ENCODE measurements at places on chromosomes 16 and 17.
A peak's percentile ranks its signal among the peaks of the same experiment; 100 is the strongest.

GRCh38 chr17:27944546-27945332 is 51.6 kb upstream of the LYRM9 start:
- no peak for DNase-seq

GRCh38 chr16:46889942-46890300 is 5.8 kb downstream of the GPT2 start:
- DNase-seq = no peak

- peak; percentile 28 for DNase-seq
These were observed 28.0 kb downstream of the DCUN1D3 start for GRCh38 chr16:20871941-20872815.

DNA sequence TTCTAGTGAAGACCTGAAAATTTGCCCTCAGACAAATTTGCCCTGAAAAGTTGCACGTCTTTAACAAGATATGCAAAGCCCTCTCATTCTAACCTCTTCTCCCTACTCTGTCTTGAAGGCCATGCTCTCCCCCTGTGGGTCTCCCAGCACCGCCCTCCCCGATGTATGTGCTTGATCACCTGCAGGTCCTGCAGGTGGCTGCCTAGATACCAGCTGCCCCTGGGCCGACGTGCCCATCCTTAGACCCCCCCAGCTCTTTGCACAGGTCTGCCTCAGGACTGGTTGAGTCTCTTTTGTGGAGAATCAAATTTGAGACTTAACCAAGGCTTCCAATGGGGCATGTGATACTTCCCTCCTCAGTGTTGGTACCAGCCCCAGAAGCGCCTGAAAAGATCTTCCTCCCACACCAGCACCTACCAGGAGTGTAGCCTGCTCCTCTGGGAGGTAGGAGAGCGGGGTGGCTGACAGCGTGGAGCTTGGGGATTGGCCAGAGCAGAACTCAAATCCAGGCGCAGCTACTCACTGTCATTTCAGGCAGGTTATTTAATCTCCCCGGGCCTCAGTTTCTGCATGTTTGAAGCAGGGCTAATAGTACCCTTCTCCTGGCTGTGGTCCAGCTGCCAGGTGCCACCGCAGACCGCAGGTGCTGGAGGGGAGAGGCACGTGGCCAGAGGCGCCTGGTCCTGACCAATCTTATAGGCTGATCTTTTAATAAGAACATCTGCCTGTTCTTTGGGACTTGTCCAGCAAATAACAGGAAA is 4.5 kb upstream of the MRPL38 start:
- peak; percentile 66 for DNase-seq

- DNase-seq = no peak
These were observed 243.1 kb downstream of the SEC14L1 start for GRCh38 chr17:77383613-77384608.

DNA sequence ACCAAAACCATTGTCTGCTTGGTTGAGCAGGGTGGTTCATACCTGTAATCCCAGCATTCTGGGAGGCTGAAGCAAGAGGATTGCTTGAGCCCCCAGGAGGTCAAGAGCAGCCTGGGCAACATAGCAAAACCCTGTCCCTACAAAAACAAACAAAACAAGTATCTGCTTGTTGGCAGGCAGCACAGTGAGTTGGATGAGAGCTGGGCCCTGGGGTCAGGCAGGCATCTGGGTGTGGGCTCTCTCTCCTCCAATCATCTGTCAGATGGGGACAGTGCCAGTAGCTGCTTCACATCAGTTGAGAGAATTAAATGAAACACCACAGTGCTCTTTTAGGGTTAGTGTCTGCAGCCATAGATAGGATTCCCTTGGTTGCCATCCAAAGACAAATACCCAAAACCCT is 5.8 kb downstream of the ARMC7 start:
- DNase-seq = no peak

DNA sequence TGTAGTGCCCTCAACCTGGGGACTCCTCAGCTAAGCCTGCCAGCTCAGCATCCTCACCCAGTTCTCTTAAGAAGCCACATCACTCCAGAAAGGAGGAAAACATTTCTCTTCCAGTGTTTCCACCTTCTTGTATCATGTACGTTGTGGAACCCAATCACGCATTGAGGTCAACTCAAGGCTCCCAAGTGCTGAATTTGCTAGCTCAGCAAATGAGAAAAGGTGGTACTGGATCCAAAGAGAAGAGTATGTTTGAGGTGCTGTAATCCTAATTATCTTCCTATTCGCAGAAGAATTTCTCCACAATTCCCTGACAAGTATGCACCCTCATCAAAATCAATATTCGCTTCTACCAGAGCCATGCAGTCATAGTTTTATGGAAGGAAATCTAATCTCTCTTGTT is 335.0 kb upstream of the C16orf82 start:
- DNase-seq = no peak

DNA sequence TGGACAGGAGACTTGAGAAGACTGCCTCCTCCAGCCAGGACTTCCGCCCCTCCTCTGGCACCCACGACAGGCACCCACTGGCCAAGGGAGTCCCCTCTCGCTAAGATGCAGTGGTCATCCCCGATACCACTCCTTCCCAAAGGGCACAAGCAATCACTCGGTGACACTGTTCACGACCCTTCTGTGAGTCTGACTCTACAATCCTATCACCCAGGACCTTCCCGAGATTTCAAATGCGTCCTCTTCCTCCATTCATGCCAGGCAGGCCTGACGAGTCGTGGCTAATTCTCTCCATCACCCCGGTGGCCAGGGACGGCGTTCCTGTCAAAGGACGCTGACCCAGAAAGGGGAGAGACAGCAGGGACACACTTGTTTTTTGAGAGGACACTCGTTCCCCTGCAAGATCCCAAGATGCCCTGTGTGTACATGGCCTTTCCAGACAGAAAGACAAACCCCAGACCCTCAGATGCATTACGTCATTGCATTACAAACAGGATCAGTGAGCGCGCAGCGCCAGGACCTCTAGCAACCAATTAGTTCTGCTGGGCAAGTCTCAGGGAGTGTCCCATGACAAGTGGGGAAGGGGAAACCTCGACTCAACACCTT is 12.2 kb downstream of the FBXO31 start:
- no peak for DNase-seq

DNA sequence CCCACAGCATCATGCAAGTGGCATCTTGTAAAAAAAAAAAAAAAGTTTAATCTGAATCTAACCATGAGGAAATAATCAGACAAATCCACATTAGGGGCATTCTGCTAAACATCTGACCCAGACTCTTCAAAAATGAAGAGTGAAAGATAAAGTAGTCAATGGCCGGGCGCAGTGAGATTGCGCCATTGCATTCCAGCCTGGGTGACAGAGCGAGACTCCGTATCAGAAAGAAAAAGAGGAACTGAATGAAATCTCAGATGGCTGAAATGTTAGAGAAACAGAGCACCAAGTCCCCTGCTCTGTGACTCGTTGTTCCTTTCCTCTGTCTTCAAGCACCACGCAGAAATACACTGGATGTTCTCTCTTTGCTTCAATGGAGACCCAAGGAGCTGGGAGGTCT is 12.7 kb upstream of the RNF135 start:
- no peak for DNase-seq

All from NCI-H524 (cell line).